ENCODE measurements at places on chromosomes 3 and 15.

- no peak for DNase-seq
Observed at GRCh38 chr3:71008350-71008935, 575.1 kb downstream of the FOXP1 start.

DNA sequence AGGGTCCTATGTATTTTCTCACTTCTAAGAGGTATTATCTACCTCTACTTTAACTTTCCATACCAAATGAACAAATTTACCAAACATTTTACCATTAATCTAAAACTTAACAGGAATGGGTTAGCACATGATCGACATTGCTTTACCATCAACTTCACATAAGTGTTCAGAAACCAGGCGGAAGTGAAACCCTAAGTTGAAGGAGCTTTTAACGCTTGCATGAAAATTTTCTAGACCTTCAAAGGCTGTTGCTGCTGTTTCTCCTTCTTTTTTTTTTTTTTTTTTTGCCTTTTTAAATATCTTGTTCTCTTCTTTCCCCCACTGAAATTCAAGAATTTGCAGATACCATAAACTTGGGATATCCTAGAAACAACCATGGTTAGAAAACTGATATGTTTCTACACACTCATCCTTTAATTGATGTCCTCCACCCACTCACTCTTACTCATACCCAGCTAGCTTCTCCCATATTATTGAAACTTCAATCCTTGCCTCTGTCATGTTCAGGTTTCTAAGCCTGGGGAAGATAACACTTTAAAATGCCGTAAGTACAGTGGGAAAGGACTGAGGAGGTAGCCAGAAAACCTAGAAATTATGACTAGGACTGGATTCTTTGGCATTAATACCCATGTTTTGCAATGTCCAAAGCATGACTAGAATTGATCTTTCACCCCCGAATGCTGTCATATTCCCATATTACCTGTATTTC, 24.7 kb downstream of the MYO5A start:
- no peak for DNase-seq

DNA sequence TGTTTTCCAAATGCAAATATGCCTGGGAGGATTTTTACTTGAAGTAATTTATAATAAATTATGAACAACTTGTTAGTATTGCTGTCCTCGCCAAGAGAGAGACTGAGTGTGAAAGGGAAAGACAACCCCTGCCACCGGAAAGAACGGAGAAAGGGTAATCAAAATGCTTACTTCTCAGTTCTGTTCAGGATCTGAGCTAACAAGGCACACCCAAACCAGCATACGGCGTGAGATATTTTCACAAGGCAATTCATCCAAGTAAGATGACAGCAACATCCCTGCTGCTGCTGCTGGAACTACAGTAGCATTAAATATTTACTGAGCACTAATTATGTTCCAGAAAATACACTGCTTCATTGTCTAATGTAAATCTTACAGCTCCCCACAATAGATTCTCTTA, 96.1 kb downstream of the KBTBD8 start:
- DNase-seq = no peak

DNA sequence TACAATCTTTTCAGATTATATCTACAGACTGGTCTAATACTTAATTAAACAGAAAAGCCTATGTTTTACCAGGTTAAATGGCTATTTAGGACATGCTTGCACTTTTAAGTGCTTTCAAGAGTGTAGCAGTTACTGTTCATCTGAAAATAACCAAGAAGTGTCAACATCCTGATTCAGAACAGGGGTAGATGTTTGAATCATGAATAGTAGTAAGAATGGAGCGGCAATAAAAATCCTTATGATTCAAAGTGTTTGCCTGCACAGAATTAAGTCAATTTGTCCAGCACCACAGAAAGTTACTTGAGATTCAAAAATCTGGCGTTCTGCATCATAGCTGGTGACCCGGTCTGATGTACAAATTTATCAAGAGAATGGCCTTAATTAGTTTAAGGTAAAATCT, 48.3 kb downstream of the GREM1 start:
- no peak for DNase-seq

DNA sequence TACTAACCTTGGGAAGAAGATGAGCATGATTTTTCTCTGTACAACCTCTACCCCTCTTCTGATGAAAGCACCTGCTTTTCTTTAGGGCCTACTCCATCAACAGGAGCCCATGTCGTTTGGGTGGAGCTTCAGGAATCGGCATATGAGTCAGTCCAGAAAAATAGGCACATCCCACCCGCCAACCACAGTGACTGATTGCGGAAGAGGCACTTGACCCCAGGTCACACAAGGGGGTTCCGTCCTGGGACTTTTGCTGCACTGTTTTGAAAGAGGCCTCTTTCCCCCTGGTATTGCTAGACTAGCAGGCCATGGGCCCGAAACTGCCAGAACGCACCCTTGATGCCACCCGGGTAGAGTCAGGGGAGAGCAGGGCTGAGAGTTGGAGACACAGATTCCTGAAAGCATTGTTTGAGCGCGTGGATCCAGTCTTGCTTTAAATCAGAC, 19.3 kb upstream of the NRROS start:
- peak; percentile 47 for DNase-seq

GRCh38 chr3:128266453-128266852, 113.2 kb downstream of the EEFSEC start:
- no peak for DNase-seq

DNA sequence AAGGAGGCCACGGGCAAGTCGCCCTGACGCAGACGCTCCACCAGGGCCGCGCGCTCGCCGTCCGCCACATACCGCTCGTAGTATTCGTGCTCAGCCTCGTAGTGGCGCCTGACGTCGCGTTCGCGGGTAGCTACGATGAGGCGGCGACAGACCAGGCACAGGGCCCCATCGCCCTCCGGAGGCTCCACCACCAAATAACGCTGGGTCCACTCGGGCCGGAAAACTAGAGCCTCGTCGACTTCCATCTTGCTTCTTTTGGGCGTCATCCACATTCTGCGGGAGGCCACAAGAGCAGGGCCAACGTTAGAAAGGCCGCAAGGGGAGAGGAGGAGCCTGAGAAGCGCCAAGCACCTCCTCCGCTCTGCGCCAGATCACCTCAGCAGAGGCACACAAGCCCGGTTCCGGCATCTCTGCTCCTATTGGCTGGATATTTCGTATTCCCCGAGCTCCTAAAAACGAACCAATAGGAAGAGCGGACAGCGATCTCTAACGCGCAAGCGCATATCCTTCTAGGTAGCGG, at the start of gene EPM2AIP1:
EPM2AIP1 (minus strand) TSS at position 326 of the 520 bp plus-strand sequence; CDS start at position 272, 54 bp downstream.
- no peak for DNase-seq

GRCh38 chr15:67680641-67681040, 138.1 kb downstream of the MAP2K5 start:
- DNase-seq = no peak

GRCh38 chr3:157362348-157362747, 74.3 kb upstream of the PTX3 start:
- DNase-seq = no peak

DNA sequence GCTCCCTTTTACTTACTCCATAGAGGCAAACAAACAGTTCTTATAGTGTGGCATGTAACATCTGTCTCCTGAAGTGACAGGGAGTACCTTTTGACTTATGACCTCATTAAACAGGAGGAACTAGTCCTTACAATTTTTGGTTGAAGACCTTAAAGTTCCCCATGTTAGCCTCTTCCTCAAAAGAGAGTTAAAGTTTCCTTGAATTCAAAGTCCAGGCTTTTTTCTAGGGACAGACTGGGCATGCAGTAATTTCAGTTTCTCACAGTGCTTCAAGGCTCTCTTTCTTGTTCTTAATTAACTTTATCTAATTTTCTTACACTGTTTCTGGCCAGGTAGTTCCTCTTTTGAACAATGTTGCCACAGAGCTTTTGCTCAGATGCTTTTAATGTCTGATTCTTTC, 12.1 kb downstream of the GOLM2 start:
- no peak for DNase-seq

- peak; percentile 65 for DNase-seq
Observed at GRCh38 chr3:56878074-56878473, 76.3 kb upstream of the ARHGEF3 start.

- DNase-seq = peak; percentile 68
Observed at GRCh38 chr15:40053831-40054604, 15.0 kb upstream of the SRP14 start.

DNA sequence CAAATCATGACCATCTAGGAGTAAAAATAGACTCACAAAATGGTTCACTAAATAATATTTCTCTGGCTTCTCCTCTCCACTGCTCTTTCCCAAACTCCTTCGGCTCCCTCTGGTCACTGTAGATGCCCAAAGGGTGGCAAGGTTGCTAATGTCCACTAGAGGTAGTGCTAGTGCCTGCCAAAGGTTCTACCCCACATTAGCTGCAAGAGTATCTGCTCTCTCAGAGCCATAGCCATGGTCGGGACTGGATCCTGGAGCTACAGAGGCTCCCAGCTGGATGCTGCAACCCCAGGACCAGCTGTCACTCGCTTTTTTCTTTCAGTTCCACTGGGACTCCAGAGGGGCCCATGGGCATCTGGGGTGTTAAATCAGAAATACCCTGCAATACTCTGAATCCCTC, 8.5 kb downstream of the HTR3D start:
- DNase-seq = no peak
